Stimulated activated CD8-positive, alpha-beta memory T cell treated with anti-CD3 and anti-CD28 coated beads, Interleukin-4, amount 100 ng/mL, for 1 hour (primary cell): ENCODE measurements at places on chromosomes 2 and 18.

DNA sequence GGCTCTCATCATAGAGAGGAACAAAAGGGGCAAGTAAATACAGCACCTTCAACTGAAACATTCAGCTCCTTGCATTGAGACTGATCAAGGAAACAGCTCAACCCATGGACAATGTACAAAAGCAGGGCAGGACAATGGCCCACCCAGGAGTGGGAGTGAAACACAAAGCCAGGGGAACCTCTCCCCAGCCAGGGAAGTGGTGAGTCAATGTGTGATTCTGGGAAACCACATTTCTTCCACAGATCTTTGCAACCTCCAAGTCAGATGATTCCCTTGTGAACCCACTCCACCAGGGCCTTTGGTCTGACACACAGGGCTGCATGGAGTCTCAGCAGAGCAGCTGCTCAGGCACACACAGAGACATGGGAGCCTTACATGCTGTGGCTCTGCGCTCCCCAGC lies 294.5 kb downstream of the NR4A2 start:
- no peak for DNase-seq

- DNase-seq, result no peak
Measured at GRCh38 chr2:108615480-108616090, 81.3 kb downstream of the LIMS1 start.

DNA sequence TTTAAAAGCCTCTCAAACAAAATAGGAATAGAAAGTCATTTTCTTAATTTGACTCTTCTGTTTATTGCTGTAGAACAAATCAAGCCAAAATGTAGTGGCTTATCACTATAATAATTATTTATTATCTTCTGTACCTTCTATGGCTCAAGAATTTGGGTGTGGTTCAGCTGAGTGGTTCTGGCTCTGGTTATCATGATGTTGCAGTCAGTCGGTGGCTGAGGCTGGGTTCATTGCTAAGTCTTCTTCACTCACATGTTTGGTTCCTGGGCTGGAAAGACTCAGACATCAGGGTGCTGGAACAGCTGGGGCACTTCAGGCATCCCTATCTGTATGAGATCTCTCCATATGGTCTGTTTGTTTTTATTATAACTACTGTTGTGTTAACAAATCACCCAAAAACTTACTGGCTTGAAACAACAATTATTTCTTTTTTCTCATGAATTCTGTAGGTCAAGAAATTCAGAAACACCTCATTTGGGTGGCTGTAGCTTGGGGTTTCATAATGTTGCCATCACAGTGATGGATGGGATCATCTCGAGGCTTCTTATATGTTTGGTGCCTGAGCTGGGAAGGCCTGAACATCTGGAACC lies 242.6 kb upstream of the FBXO11 start:
- DNase-seq, result no peak

DNA sequence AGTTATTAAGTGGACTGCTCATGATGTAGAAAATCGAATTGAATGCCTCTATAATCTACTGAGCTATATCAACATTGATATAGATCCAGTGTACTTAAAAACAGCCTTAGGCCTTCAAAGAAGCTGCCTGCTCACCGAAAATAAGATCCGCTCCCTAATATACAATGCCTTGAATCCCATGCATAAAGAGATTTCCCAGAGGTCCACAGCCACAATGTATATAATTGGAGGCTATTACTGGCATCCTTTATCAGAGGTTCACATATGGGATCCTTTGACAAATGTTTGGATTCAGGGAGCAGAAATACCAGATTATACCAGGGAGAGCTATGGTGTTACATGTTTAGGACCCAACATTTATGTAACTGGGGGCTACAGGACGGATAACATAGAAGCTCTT lies 2.0 kb downstream of the KLHL23 start:
- DNase-seq, result no peak

- DNase-seq, result no peak
Measured at GRCh38 chr2:45741161-45741850, 89.8 kb downstream of the PRKCE start.

DNA sequence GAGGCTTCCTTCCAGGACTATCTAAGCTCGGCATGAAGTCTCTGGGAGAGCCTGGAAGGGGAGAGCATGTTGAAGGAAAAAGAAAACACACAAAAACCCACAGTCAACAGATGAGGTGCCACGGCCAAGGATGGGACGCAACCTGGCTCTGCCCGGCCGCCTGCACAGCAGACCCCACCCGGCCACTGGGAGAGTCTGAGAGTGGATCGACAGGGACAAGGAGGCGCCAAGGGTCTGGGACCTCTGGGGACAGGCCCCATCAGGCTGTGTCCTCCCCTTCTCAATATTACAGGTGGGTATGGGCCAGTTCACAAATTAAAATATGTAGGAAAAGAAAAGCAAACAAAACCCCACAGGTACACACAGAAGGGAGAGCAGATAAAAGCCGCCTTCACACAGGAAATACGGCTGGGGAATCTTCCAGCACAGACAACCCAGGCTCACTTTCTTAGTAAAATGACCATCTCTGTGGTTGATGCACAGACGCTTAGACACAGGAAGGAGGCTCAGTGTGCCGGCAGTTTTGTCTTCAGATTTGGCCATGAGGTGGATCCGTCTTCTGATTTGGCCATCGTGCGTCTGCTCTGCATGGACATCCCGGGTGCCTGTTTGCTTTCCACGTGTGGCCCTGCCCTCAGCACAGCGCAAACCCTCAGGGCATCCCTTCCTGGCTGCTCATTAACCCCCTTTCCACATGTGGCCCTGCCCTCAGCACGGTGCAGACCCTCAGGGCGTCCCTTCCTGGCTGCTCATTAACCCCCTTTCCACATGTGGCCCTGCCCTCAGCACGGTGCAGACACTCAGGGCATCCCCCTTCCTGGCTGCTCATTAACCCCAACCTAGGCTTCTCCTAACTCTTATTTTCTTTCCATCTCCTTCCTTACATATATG lies 138.4 kb downstream of the EIPR1 start:
- no peak for DNase-seq

GRCh38 chr2:55168221-55169154 lies 63.6 kb downstream of the CLHC1 start:
- peak; percentile 5 for DNase-seq

DNA sequence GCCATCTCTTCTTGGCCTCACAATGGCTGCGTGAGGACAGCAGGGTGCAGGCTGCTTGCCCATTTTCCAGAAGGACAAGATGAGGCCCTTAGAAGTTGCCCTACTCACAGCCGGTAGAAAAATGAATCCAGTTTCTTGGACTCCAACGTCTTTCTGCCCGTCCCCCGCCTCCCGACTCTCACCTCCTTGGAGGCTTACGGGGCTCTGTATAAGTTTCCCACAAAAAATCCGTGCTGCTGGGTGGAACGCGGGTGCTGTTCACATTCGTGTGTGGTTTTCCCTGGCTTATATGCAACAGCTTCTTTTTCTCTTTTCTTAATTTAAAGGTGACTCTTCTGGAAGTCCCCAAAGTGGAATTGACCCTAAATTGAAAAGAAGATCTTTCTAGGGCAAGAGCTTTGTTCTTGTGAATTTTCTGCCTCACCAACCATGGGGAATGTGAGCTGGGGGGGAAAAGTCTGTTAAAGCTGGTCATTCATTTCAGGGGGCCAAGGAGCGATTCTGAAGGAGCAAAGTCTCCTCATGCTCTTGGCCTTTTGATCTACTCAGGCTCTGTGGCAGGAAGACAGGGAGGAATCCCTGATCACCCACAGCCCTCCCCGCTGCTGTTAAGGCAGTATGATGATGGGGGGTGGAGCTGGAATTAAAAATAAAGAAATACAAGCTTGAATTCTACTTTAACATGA lies 51.3 kb downstream of the DDX1 start:
- no peak for DNase-seq

DNA sequence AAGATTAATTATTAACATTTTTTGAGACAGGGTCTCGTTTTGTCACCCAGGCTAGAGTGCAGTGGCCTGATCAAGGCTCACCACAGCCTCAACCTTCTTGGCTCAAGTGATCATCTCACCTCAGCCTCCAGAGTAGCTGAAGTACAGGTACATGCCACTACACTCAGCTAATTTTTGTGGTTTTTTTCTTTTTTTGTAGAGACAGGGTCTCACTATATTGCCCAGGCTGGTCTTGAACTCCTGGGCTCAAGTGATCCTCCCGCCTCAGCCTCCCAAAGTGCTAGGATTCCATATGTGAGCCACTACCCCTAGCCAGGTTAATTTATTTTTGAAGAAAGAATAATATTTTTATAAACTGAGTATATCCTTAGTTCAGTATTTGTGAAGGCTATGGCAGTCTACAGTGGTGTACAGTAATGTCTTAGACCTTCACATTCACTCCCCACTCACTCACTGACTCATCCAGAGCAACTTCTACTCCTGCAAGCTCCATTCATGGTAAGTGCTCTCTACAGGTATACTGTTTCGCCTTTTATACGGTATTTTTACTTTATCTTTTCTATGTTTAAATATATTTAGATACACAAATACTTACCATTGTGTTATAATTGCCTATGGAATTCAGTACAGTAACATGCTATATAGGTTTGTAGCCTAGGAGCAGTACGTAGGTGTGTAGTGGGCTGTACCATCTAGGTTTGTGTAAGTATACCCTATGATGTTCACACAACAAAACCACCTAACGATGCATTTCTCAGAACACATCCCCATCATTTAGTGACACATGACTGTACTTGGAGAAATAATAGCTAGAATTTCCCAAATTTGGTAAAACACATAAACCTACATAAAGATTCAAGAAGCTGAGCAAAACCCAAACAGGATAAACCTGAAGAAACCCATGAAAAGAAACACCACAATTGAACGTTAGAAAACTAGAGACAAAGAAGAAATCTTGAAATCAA lies 38.6 kb downstream of the MGAT4A start:
- no peak for DNase-seq

DNA sequence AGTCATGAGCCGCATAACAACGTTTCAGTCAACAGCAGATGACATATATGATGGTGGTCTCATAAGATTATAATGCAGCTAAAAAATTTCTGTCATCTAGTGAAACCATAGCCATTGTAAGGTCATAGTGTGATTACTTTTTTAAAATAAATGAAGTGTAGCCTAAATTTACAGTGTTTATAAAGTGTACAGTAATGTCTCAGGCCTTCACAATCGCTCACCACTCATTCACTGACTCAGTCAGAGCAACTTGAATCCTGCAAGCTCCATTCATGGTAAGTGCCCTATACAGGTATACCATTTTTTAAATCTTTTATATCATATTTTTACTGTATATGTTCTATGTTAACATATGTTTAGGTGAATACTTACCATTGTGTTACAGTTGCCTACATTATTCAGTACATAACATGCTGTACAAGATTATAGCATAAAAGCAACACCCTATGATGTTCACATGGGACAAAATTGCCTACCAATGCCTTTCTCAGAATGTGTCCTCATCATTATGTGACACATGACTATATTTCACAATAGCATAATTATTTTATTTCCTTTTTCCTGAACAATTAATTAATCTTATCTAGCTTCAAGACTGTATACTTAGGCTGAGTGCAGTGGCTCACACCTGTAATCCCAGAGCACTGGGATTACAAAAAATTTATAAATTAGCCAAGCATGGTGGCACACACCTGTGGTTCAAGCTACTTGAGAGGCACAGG lies 1115.9 kb upstream of the ZEB2 start:
- no peak for DNase-seq

DNA sequence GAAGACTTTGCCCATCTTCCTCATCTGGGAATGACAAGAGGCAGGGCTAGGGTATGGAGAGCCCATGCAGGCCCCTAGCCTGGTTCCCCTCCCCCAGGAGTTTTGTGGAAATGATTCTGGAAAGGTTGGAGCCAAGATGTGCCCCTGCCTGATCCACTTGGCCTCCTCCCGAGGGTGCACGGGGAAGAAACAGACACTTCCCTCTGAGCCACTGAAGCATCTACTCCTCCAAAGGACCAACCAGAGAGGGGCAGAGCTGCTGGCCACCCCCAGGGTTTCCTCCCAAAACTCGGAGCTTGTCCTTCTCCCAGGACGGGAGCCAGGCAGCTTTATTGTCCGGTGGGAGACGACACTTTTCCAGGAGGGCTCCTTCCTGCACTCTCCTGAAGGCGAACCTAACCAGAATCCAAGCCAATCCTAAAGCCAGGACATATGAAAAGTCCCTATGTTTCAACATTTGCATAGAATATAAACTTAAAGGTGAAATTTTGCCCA lies 149.2 kb upstream of the COPS8 start:
- DNase-seq, result no peak

DNA sequence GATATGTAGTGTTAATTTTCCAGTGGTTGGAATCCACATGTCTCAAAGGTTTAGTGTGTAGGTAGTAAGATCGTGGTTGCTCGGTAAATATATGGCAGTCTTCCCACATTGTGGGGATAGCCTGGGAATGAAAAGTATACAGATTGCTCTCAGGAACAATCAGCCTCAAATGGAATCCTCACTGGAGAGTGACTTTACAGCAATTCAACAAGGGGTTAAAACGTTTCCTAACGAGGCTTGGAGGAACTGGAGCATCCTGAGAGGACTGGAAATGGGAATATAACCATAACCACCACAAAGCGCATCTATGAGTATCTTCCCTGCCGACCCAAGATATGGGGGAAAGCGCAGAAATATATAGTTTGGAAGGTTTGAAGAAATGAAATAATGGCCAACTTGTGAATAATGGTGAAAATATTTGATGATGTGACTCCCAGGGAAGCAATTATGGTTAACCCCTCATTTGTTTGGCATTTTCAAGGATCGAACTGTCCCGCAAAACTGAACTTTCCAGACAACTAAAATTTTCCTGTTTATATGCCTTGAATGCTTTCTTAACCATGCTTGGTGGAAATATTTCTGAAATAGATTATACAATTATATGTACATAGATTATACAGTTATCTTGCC lies 100.7 kb upstream of the FOSL2 start:
- no peak for DNase-seq

DNA sequence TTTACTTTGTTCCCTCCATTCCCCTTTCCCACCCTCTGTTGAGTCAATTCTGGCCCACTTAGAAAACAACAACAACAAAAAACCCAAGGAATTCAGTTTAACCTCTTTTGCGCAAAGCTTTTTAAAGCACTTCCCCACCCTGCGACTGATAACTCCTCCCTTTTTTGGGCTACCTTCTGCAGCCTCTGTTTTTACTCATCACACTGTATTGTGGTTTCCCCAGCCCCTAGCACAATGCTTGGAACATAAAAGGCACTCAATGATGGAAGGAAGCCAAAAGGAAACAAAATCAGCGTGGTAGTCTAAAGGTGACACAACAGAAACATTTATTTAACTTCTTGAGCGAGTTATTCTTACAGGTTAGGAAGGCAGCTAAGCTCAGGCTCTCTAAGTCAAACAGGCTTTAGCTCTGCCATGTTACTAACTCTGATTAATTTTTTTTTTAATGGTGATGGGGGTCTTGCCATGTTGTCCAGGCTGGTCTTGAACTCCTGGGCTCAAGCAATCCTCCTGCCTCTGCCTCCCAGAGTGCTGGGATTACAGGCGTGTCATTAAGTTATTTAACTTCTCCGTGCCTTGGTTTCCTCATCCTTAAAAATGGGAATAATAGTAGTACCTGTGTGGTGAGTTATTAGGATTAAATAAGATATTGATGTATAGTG lies 1.3 kb downstream of the CEP68 start:
- DNase-seq, result peak; percentile 25

DNA sequence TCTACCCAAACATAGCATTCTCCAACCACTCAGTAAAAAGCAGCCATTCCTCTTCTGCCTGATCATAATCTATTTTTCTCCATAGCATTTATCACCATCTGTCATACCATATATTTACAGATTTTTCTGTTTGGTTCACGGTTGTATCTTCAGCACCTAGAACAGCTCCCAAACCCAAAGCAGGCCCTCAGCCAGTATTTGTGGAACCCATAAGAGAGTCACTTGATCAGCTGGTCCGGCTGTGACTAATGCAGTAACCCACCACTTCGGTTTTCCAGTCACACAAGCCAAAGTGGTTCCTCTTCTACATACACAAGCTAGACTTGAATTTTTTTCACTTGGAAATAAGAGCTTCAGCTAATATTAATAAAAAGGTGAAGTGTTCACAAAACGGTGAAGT lies 511.6 kb upstream of the CELF4 start:
- no peak for DNase-seq
